ENCODE measurements at places on chromosomes 12 and 14. TPM values are rescaled to one million over a fixed set of nuclear protein-coding genes. Genes with fewer than 3 reads are reported as not detected.

GRCh38 chr14:73753124-73753886 lies 39.1 kb upstream of the PNMA1 start:
- DNase-seq = peak; percentile 81

GRCh38 chr14:95667249-95667693 lies 19.0 kb upstream of the TCL1B start:
- DNase-seq = no peak

GRCh38 chr12:96590970-96591369 lies 101.6 kb downstream of the CFAP54 start:
- no peak for DNase-seq

DNA sequence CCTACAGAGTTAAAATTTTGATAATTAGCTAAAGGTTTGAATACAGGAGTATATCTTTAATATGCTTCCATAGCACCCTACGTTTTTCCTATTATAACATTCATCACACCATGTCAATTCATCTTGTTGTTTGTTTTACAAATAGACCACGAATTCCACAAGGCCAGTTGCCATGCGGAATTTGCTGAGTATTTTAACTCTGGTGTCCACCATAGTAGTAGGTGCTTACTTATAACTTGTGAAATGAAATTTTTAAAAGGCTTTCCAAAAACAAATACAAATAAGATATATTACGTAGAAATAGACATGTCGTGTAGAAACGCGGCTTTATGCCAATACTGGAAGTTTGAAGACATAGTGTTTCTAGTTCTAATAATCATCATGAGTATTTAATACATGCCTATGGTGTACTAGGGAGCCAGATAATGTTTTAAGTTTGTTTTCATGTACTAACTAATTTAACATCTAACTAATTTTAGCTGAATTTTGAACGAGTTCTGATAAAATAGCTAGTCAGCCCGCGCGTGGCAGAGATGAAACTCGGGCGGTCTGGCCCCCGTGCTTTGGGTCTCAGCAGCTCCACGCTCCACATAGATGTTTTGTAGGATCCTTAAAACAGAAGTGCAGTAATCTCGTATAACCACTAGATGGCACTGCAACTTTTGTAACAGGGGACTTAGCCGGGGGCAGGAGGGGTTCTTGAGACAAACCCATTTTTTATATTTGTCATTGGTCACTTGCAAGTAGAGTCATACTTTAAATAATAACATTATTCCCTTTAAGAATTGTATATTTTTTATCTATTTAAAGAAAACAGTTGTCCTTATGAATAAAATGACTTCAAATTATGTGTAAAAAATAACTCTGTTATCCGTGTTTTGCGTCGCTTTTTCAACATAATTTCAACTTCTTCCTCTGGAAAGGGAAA lies 10.2 kb downstream of the CD69 start:
- no peak for DNase-seq

- DNase-seq = no peak
Observed at GRCh38 chr14:60599727-60600126, 49.5 kb downstream of the SIX1 start.

DNA sequence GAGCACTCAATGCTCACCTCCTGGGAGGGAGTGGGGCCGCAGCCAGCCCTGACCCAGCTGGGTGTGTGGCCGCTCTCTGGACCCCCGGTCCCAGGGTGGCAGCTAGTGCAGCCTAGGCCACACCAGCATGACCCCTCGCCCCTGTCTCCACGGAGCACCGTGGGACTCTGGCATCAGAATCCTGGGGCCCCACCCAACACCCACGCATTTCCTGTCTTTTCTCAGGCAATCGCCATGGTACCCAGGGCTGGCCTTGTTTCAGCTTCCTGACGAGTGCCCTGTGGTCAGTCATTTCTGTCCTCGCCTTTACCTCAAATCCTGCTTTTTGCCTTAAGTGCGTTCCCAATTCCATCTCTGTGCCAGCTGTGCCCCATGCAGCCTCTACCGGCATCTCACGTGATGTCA lies 15.9 kb downstream of the PACS2 start:
- no peak for DNase-seq

GRCh38 chr12:114186241-114187002 lies 219.5 kb downstream of the TBX5 start:
- no peak for DNase-seq

- DNase-seq = no peak
Observed at GRCh38 chr14:102798926-102799325, 21.7 kb downstream of the TRAF3 start.

DNA sequence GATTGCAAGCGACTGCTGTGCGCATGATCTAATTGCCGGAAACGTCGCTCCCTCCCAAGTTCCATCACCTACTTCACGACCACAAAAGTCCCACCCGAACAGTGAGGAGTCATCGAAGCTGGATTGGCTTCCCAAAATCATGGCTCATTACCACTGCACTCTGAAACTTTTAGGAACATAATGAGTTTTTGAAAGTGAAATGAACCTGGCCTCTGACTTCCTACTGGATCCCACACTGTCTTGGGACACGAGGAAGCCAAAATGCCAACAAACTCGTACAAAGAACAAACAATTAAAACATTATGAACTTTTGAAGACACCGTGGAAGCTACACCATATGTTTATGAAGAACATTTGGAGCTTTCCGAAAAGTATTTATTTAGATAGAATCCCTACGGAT lies 334.8 kb upstream of the TMPO start:
- no peak for DNase-seq

- no peak for DNase-seq
Observed at GRCh38 chr12:7460375-7461259, 16.7 kb upstream of the CD163L1 start.

NDUFA12 gene
- 378 TPM for total RNA-seq

NRXN3 gene
- total RNA-seq = 2.0 TPM

GPR84 gene
- 0.43 TPM for total RNA-seq

ASCL1 gene
- not detected for total RNA-seq
